ENCODE measurements at places on chromosomes 4 and X.

DNA sequence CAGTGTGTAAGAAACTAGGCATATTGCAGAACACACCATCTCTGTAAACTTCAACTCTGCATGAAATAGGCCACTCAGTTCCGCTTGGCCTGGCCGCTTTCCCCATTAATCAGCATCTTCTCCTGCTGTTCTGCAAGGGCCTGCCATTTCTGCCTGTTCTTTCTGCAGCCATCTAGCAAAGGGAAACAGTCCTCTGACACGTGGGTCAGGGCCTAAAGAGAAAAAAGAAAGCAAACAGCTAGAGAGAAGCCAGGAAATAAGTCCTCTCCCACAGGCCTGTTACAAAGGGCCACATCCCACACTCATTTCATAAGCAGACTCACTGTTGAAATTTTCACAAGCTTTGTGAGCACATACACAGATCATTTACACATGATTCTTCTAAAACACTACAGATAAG, 130.1 kb downstream of the PDE5A start:
- DNase-seq, result no peak

DNA sequence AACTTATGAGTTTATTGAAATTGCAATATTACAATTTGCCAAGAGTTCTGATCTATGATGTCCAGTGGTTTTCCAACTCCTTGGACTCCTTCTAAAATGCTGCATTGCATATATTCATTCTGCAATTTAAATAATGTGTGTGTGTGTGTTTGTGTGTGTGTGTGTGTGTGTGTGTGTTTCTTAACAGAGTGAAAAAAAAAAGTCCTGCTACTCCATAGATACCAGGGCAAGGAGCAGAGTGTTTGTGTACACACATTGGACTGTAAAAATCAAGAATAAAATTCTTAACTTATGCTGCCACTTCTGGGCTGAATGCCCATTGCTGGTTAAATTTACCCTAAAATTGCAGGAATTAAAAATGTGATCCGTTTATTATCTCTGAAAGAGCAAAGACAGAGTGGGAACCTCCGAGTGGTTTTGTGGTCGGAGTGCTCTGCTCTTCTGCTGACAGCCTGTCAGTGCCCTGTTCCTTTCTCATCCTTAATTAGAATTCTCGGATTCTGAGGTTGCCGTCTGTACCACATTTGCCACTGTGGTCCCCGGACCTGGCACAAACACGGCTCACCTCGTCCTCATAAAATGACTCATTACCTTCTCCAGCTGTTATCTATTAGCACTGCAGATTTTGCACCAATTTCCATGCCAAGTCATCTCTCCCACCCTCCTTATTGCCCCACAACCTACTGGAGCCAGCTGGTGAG, 355.5 kb downstream of the KCNIP4 start:
- peak; percentile 30 for DNase-seq

- no peak for DNase-seq
Measured at GRCh38 chr4:152485726-152486276, 50.1 kb downstream of the FBXW7 start.

DNA sequence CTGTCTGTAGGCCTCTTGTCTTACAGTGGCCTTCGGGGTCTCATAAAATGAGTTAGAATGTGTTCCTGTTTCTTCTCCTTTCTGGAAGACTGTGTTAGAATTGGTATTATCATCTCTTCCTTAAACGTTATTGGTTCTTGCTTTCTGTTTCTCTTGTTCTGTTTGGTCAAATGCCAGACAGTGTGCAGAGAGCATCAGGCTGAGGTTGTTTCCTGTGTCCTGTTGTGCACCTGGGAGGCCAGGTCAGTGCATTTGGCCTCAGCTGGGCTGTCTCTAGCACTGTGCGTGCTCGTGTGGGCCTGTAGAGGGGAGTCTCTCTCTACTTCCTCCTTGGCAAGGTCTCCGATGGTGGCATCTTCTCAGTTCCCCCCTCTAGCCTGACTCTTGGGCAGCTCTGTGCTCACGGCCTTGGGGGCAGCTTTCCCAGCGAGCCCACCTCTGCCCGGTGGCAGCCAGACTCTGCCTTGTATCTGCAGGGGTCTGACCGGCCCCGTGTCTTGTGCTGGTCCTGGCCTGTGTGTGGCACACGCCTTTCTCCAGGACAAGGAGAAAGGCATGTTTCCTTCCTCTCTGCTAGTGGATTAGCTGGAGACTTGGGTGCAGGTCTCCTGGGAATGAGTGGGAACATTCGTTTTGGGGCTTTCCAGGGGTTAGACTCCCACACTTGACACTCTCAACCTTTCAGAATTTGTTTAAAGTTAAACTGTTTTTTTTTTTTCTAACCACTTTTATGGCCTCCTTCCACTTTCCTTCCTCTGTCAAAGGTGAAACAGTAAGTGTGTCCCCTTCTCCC, 62.3 kb downstream of the FAM193A start:
- DNase-seq, result no peak

- no peak for DNase-seq
Measured at GRCh38 chr4:98510757-98511517, 147.5 kb downstream of the TSPAN5 start.

GRCh38 chr4:62003695-62004094, 803.6 kb downstream of the ADGRL3 start:
- DNase-seq, result no peak

- no peak for DNase-seq
Measured at GRCh38 chr4:127668770-127669169, 36.0 kb downstream of the INTU start.

DNA sequence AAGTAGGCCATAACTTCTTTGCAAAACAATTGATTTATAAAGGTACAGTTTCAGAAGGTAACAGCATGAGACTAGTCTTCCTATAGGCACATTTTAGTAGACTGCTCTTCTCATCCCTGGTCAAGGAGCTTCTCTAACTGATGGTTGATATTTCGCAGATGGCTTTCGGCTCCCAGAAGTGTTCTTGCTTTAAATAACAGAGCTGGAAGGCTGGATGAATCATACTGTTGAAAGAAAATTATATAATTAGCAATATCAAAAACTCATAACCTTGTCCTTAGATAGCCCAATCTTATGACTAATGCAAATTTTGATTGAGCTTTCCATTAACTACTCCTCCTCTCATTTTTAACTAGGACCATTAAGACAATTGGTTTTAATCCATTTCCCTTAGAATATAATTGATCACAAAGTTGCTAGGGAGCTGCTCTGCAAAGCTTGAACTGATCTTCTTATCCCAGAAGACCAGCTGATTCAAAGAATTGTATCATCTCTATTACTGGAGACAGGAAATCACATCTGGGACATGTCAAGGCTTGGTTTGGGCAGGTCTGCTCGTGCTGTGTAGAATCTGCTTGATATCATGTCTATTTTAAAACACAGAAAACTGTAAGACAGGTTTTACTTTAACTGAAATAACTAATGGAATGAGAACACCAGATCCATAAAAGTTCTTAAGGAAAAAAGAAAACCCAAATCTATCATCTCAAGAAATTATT, 38.6 kb downstream of the CENPU start:
- DNase-seq, result no peak

- DNase-seq, result no peak
Measured at GRCh38 chrX:136623396-136623795, 24.6 kb upstream of the CD40LG start.

DNA sequence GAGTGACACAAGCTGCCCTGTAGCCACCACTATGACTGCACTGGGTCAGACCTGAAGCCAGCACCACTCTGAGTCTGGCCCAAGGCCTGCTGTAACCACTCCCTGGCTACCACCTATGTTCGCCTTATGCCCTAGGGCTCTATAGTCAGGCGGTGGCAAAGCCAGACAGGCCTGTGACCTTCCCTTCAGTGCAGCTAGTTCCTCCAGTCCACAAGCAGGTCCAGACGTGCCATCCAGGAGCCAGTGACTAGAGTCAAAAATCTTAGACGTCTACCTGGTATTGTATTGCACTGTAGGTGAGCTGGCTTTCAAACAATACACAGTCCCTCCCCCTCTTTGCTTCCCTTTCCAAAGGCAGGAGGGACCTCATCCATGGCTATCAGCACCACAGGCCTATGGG, 54.0 kb upstream of the RNF128 start:
- no peak for DNase-seq

DNA sequence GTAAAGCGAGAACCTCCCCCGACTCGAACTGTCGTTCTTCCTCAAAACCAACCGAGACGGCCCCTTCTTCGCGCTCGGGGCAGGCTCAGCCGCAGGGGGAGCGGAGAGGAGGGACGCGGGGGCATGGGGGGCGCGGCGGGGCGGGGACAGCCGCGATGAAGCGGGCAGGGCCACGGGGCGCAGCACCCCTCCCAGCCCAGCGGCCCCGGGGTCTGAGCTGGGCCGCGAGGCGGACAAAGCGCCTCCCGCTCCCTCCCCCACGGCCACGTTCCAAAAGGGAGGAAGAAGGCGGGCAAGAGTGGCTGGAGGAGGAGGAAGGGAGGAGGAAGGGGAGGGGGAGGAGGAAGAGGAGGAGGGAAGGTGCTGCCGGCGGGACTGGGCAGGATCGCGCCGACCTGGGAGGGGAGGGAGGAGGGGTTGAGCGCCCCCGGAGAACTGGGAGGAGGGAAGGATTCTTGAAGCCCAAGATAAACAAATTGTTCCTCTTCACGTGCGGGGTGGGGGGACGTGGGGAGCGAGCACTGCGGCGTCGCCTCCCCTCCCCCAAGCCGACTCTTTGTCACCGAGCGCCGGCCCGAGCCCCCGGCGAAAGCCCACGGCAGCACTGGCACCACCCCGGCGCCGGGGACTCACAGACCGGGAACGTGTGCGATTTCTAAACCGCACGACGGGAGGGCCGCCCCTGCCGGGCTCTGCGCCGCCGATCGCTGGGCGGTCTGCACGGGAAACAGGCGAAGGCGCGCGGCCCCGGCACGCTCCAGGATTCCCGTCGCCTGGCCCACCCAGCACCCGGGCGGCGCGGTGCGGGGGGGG, 2.9 kb downstream of the MAML3 start:
- DNase-seq, result peak; percentile 75

DNA sequence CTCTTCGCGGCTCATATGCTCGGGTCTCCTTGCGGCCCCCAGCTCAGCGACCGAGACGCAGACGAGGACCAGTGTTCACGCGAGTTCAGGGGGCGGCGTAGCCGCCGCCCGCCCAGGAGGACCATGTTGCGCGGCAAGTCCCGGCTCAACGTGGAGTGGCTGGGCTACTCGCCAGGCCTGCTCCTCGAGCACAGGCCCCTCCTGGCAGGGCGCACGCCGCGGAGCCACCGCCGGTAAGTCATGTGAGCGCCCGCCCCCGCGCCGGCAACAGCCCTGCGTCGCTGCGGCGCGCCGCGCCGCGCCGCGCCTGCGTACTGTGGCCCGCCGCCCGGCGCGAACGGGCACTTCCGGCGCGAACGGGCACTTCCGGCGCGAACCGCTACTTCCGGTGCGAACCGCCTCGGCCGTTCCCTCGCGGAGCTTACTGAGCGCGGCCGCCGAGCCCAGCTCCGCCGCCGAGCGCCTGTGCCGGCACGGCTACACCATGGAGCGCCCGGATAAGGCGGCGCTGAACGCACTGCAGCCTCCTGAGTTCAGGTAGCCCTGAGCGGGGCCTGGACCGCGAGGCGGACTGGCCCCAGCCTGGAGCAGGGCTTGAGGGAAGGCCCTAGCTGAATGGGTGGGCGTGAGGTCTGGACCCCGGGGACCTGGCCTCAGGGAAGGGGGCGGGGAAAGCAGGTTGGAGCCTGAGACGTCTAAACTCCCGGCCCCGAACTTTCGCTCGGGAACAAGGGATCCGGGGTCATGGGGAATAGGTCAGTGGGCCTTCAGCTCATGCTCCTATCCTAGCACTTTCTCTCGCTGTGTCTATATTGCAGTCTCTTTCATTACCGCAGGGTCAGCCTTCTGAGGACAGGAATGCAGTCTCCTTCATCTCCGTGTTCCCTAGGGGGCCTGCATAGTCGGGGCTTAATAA, at the start of gene VMA21:
VMA21 (plus strand) TSS at position 382 of the 916 bp plus-strand sequence; CDS start at position 485, 103 bp downstream.
- DNase-seq, result peak; percentile 58

- no peak for DNase-seq
Measured at GRCh38 chr4:137359691-137360315, 172.5 kb downstream of the PCDH18 start.

GRCh38 chrX:151151665-151152267, 24.6 kb upstream of the GPR50 start:
- no peak for DNase-seq

DNA sequence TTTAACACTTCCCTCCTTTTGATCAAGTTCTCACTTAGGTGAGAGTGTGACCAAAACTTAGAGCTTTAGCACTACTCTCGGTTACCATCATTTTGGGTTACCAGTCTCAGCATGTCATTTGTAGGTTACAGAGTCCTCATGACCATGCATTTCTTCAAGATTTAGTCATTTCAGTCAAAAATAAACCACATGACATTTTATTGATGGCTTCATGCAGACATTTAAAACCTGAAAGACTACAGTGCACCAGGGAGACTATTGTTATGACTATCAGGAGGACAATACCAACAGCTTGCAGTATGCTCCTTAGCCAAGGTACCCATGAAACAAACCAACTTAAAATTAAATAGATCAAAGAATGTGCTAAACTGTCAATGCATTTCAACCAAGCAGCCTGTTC, 498.1 kb upstream of the FSTL5 start:
- no peak for DNase-seq

DNA sequence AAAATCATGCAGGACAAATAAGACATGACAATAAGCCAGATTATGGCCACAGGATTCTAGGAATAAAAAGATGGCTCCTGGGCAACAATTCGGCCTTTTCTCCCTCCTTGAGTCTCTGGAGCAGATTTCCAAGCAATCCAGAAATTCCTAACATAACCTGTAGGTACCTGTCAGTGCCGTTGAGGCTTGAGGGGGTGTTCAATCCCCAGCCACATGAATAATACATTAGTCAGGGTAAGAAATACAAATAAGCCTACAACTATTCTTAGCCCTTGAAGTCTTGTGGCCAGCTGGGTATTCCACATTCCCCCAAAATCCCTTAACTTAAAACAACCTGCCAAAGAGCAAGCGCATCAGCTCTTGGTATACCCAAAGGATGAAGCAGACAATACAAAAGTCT, 9.7 kb downstream of the CXorf38 start:
- DNase-seq, result no peak

GRCh38 chr4:48270523-48270897, 872 bp upstream of the TEC start:
- no peak for DNase-seq

Measured in T1000 (cell line).